T-helper 2 cell treated with Interferon-gamma antibody and Interleukin-4, amounts not matched to agents 100 ng/mL and 5 ng/mL, for 36 hours (primary cell): ENCODE measurements at places on chromosomes 12 and 14. TPM values are rescaled to one million over a fixed set of nuclear protein-coding genes. Genes with fewer than 3 reads are reported as not detected.

ABCC9 gene
- total RNA-seq: 0.02 TPM in 1 of 2 replicates, not detected in the other

KRT71 gene
- total RNA-seq: not detected in 2 replicates

SRGAP1 gene
- 0.05 and 0.20 TPM in 2 replicates for total RNA-seq

BICDL1 gene
- 42.4 and 44.1 TPM in 2 replicates for total RNA-seq

TOMM20L gene
- not detected in 2 replicates for total RNA-seq

ADGRD1 gene
- total RNA-seq: 0.50 and 0.61 TPM in 2 replicates

KCNC2 gene
- total RNA-seq: not detected in 2 replicates

RNU4-1 gene
- total RNA-seq: 3,138 and 3,380 TPM in 2 replicates

KRT8 gene
- 0.39 TPM in 1 of 2 replicates, not detected in the other for total RNA-seq

IAPP gene
- total RNA-seq: not detected in 2 replicates

PLD4 gene
- total RNA-seq: 0.11 TPM in 2 replicates

APAF1 gene
- 25.6 and 33.0 TPM in 2 replicates for total RNA-seq

GPR84 gene
- 0.32 and 0.39 TPM in 2 replicates for total RNA-seq

PLCZ1 gene
- total RNA-seq: not detected in 2 replicates

STXBP6 gene
- not detected in 2 replicates for total RNA-seq

CLBA1 gene
- 1.2 and 1.3 TPM in 2 replicates for total RNA-seq

ANO4 gene
- total RNA-seq: not detected in 2 replicates

HOXC10 gene
- not detected in 2 replicates for total RNA-seq

TAS2R46 gene
- 1.9 and 2.2 TPM in 2 replicates for total RNA-seq

CDCA3 gene
- total RNA-seq: 77.3 and 78.4 TPM in 2 replicates

POTEM gene
- total RNA-seq: not detected in 2 replicates
